ENCODE measurements at places on chromosomes 12 and 14.

- no peak for DNase-seq
Observed at GRCh38 chr14:58280954-58281787, 17.2 kb upstream of the ARID4A start.

- DNase-seq = no peak
Observed at GRCh38 chr14:88481794-88482193, 73.0 kb downstream of the PTPN21 start.

GRCh38 chr14:83632375-83632774 is 1897.6 kb upstream of the FLRT2 start:
- DNase-seq = peak; percentile 9

DNA sequence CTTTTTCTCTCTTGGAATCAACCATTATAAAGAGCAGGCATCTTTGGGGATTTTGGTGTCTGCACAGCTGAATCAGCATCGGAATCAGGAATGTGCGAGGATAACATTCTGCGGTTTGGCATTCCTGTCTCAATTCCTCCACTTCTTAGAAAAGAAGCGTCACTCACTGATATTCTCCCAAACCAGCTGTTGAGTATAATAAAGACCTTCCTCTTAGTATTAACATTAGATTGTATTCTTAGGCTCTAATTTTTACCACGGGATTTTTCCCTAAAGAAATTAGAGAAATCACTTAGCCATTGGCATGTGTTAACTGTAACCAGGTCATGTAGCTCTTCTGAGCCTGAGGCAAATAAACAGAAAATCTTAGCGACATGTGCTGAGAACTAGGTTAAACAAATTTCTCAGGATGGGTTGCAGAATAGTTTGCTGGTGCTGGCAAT is 128.7 kb downstream of the TMX1 start:
- DNase-seq = no peak

DNA sequence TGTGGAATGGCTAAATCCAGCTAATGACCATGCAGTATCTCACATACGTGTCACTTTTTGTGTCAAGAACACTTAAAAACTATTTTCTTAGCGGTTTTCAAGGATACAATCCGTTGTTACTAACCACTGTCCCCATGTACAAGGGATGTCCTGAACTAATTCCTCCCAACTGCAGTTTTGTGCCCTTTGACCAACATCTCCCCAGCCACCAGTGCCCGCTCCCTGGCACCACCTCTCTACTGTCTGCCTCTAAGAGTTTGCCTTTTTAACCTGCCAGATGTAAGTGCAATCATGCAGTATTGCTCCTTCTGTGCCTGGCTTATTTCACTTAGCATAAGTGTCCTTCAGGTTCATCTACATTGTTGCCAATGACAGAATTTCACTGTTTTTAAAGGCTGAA is 315.7 kb downstream of the TMEM121 start:
- DNase-seq = no peak

- DNase-seq = peak; percentile 79
Observed at GRCh38 chr14:21631084-21631483, 3.7 kb downstream of the OR10G2 start.

GRCh38 chr14:94367347-94368242 is 20.8 kb downstream of the SERPINA1 start:
- no peak for DNase-seq

DNA sequence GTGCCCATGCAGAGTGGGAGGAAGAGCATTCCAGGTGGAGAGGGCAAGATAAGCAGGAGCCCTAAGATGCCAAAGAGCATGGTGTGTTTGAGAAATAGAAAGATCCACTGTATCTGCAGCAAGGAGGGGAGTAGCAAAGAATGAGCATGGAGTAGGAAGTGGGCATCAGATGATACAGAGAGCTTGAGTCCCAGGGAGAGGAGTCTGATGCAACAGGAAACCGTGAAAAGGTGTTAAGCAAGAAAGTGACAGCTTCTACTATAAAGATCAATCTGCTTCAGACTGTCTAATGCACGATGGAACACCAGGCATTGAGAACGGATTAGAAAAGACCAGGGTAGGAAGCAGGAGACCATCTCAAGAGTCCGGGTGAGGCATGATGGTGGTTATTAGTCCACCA is 12.3 kb upstream of the GPRC5D start:
- DNase-seq = no peak

- peak; percentile 6 for DNase-seq
Observed at GRCh38 chr12:102394200-102394599, 86.2 kb downstream of the IGF1 start.

DNA sequence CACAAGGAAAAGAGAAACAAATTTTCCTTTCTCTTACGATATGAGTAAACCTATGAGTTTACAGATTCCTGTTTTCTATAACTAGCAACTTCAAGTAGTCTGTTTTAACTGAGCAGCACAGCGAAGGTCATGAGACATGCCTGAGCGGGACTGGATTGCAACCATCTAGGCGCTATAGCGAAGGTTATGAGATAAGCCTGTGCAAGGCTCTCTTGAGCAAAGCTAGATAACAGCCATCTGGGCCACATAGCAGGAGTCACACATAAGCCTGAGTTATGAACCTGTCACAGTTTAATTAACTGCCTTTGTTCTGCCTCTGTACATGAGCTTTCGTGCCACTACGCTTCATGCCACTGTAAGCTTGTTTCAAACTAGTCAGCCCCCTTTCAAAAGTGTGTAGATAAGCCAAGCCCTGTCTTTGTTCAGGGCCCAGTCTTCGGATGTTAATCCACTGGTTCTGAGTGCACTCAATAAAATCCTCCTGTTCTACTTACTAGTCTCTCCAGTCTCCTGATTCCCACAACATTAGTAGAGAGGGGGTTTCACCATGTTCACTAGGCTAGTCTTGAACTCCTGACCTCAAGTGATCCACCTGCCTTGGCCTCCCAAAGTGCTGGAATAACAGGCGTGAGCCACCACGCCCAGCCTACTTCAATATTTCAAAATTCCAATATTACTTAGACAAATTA is 47.1 kb downstream of the SEC23A start:
- no peak for DNase-seq

DNA sequence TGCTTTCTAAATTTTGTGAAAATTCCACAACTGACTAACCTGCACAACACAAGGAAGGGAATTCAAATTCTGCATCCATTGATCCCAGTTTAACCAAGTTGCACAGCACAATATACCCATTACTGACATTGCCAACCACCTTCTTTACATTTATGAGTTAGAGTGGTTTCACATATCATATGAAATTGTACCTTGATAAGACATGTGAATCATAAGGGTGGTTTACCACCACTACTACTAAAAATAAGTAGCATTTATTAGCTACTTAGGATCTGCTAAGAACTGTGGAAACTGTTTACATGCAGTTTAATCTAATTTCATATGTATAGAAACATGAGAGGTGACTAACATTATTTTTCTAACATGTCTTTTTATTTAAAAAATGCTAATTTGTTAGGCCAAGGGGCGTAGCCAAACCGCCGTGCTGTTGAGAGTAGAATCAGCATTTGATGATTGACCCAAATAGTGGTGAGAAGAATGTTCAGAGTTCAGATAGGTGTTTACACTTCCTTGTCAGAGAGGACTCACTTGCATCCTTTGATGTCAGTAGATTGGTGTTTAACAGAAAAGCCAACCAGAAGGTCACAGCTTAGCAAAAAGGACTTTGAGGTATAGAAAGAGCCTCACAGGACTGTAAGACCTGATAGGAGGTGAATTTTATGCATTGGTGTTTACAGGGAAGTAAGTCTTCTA is 56.2 kb downstream of the LRFN5 start:
- DNase-seq = no peak

GRCh38 chr14:61374284-61374683 is 52.9 kb downstream of the PRKCH start:
- no peak for DNase-seq

- no peak for DNase-seq
Observed at GRCh38 chr12:29041621-29042020, 107.5 kb upstream of the FAR2 start.

DNA sequence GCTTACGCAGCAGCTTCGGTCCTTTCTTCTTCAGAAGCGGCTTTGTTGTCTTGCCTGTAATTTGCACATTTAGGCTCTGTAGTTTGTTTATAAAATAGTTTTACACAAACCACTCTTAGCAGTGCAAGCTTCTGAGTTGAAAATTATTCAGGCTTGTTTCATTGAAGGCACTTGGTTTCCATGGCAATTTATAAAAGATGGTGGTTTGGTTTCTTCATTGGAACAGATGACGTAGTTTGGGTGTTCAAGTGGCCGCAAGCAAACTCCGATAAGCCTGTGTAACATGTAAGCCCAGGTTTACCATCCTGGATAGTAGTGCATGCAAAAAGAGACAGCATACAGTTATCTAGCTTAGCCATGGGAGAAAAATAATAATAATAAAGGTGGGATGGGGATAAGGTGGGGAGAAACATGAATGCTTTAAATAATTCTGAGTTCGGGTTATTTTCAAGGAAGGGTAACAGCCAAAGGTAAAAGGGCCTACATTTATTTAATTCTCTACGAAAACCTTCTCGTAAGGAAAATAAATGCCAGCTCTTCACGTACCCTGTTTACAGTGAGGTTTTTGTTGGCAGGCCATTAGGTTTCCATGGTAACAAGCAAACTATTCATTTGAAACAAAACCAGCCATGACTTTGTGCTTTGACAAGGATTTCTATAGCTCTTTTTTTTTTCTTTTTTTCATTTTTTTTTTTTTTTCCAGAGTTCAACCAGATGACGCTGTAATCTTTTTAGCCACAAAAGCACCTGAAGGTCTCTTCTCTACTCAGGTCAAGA is 189.6 kb upstream of the RPL10L start:
- DNase-seq = no peak

- no peak for DNase-seq
Observed at GRCh38 chr14:105195522-105196264, 14.6 kb upstream of the NUDT14 start.

- peak; percentile 2 for DNase-seq
Observed at GRCh38 chr12:123808167-123808566, 46.1 kb downstream of the DNAH10 start.

DNA sequence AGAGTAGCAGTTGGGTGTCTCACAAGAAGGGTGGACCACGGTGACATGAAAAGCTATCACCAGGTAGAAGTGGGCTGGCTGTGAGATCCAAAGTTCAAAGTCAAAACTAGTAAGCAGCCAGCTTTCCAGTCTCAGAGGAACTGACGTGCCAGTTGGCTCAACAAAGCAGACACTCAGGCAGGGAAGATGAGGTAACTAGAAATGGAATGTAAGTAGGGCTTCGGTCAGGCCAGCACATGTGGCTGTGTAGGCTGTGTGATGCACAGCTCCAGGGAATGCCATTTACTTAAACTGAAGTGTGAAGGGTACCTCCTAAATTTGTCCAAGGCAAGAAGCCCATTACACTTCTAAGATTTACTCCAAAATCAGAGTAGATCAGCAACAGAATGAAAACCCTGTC is 43.6 kb downstream of the PTPRR start:
- DNase-seq = no peak

- no peak for DNase-seq
Observed at GRCh38 chr14:100359111-100359510, 36.0 kb downstream of the SLC25A47 start.

DNA sequence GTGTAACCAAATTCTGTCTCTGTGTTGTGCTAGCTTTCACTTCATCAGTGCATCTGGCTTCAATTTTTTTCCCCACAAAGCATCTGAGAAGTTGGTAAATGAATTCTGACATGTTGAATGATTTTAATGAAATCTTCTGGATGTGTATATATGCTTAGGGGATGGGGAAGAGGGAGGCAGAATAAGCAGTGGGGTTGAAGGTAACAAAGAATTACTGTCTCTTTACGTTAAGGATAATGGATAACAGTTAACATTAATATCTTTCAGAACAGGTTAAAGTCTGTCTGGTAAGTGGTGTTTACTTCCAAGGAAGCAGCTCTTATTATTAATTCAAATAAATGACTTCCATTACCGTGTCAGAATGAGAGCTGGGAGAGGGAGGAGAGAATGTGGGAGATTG is 261.7 kb downstream of the ERC1 start:
- no peak for DNase-seq

DNA sequence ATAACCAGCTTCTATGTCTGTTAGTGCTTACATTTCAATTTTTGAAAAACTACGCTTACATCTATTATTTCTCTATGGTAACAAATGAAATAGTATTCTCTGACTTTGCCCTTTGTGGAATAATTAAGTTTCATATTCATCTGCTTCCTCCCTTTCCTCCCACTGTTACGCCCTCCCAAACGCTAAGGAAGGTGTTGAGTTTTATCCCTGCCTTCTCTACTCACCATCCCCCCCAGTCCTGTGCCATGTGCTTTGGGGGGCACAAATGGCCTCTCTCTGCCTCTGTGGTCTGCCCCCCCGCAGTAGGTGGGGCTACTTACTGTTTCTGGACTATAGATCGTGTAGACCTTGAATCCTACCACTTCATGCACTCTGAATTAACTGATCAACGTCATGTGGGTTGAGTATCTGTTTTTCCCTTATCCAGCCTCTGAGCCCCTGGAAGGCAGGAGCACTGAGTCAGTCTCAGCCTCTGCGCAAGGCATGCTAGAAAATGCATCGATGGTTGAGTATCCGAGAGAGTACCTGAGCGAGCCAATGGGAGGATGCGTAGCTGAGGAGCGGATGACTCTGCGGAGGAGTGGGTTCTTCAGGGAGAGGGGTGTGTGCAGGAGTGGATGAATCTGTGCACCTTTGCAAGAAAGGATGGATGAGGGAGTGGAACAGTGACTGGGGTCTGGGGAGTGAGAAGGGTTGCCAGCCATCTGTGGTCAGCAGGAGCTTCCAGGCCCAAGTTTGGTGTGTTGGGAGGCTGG is 114.5 kb upstream of the RTL1 start:
- no peak for DNase-seq

DNA sequence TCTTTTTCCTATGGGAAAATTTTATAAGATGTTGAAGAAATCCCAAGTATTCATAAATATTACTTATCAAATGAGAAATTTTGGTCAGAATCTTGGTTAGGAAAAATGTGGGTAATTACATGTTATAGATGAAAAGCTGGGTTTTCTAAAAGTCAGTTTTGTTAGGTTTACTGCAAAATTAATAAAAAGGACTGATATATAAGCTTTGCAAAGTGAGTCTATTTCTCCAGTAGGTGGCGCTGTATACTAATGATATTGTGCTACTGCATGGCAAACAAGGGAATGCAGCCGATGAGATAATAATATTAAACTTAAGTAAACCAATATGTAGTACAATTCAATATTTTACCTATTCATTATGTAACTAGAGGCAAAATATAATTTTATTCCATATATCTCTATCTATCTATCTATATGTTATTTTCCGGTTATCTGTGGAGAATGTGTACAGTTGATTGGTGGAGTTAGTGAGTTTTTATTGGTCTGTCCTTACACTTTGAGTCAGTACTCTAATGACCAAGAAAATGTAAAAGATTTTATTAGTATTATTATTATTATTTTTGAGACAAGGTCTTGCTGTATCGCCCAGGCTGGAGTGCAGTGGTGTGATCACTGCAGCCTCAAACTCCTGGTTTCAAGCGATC is 32.9 kb downstream of the MIPOL1 start:
- peak; percentile 77 for DNase-seq

- DNase-seq = no peak
Observed at GRCh38 chr14:99346470-99347080, 74.6 kb upstream of the BCL11B start.

- DNase-seq = no peak
Observed at GRCh38 chr14:61322799-61323290, 1.5 kb downstream of the PRKCH start.

Data from NCI-H345 (cell line).